ENCODE measurements at places on chromosomes 2 and 18. TPM values are rescaled to one million over a fixed set of nuclear protein-coding genes. Genes with fewer than 3 reads are reported as not detected.

Gene SLC4A5
- total RNA-seq = not detected

GRCh38 chr2:234293973-234294372 lies 202.9 kb downstream of the ARL4C start:
- H3K27me3 ChIP-seq = peaks cover 6% of the 10 kb centered on the region
- no peak overlapping the region for H3K4me3 ChIP-seq
- H3K4me1 ChIP-seq = peaks cover 11% of the 10 kb centered on the region

GRCh38 chr2:58407487-58407886 lies 166.4 kb upstream of the FANCL start:
- no peak for DNase-seq
- H3K27ac ChIP-seq = no peak overlapping the region
- H3K27me3 ChIP-seq = no peaks in the 10 kb centered on the region
- no peaks in the 10 kb centered on the region for H3K4me1 ChIP-seq

Gene SPHKAP
- total RNA-seq = not detected

Gene CCBE1
- total RNA-seq = 93.9 TPM
